ENCODE measurements at places on chromosomes 5 and 9. TPM values are rescaled to one million over a fixed set of nuclear protein-coding genes. Genes with fewer than 3 reads are reported as not detected.

Gene SPINK13
- total RNA-seq: not detected

Gene ADGRD2
- not detected for total RNA-seq

Gene TMEM171
- 1.6 TPM for total RNA-seq

Gene PLAC8L1
- total RNA-seq: not detected

Gene ITGA1
- total RNA-seq: 67.1 TPM

Gene GOLGA1
- total RNA-seq: 23.3 TPM

Gene TMEM174
- total RNA-seq: not detected

Gene PCDHGA2
- 6.7 TPM for total RNA-seq

Gene GZMA
- total RNA-seq: 5.4 TPM

Gene CDC20B
- total RNA-seq: 0.20 TPM

Gene SPATA31D4
- total RNA-seq: not detected

Gene INSL4
- total RNA-seq: not detected

Gene IL9
- not detected for total RNA-seq

Gene MZB1
- 1.1 TPM for total RNA-seq

Gene SNCAIP
- 2.4 TPM for total RNA-seq

Gene SMIM33
- total RNA-seq: 0.17 TPM

Gene SH3TC2
- 2.7 TPM for total RNA-seq

Gene PTBP3
- total RNA-seq: 65.2 TPM

Gene PPP3R2
- total RNA-seq: not detected

Gene PAIP1
- 74.9 TPM for total RNA-seq

Gene KCNMB1
- 20.9 TPM for total RNA-seq

Gene CKMT2
- 61.7 TPM for total RNA-seq

Gene MAMDC2
- total RNA-seq: 38.9 TPM

Gene ANKRD18B
- 2.1 TPM for total RNA-seq

Gene RANBP17
- 13.9 TPM for total RNA-seq

Gene ZNF462
- 37.1 TPM for total RNA-seq

Gene TRAF1
- 7.9 TPM for total RNA-seq

Gene NCS1
- 50.3 TPM for total RNA-seq

Gene OMD
- 4.8 TPM for total RNA-seq

Gene TGFBI
- 235 TPM for total RNA-seq

Gene TESK1
- total RNA-seq: 56.9 TPM

Gene SHISAL2B
- not detected for total RNA-seq

Gene EIF4EBP3
- total RNA-seq: 14.4 TPM

Gene CPLANE1
- total RNA-seq: 20.2 TPM

Gene WDR38
- not detected for total RNA-seq

Gene GCNT4
- total RNA-seq: 36.2 TPM

Gene CAPSL
- not detected for total RNA-seq

Gene FRMPD1
- 5.9 TPM for total RNA-seq

Gene PTGES
- 5.0 TPM for total RNA-seq

Gene ADCY2
- 2.4 TPM for total RNA-seq

Gene IL13
- total RNA-seq: not detected

Gene DNAJC25
- total RNA-seq: 6.5 TPM

Gene CBY3
- total RNA-seq: not detected

Gene TIMD4
- total RNA-seq: 0.29 TPM

Gene GPR150
- total RNA-seq: not detected

Gene CCDC69
- total RNA-seq: 36.0 TPM

Gene SLC31A1
- total RNA-seq: 26.1 TPM

Gene ARRDC1
- 134 TPM for total RNA-seq

Gene PCDHA9
- 0.29 TPM for total RNA-seq

Gene ZNF483
- total RNA-seq: 18.7 TPM

Gene BSPRY
- total RNA-seq: 16.0 TPM

Gene FOXI1
- total RNA-seq: 0.69 TPM

Gene RPL37
- 820 TPM for total RNA-seq

Gene DHX29
- 31.6 TPM for total RNA-seq

Measured in mucosa of gallbladder (tissue), 1 donor.